Umbilical cord (tissue), 2 donors: ENCODE measurements at places on chromosomes 4 and X. TPM values are rescaled to one million over a fixed set of nuclear protein-coding genes. Genes with fewer than 3 reads are reported as not detected.

Gene GAGE2A
- not detected for total RNA-seq

GRCh38 chrX:3820167-3820566 lies 106.7 kb upstream of the PRKX start:
- peak; percentile 27 for DNase-seq

GRCh38 chr4:170089274-170089667 lies 485 bp downstream of the AADAT start:
- DNase-seq, result peak; percentile 38

DNA sequence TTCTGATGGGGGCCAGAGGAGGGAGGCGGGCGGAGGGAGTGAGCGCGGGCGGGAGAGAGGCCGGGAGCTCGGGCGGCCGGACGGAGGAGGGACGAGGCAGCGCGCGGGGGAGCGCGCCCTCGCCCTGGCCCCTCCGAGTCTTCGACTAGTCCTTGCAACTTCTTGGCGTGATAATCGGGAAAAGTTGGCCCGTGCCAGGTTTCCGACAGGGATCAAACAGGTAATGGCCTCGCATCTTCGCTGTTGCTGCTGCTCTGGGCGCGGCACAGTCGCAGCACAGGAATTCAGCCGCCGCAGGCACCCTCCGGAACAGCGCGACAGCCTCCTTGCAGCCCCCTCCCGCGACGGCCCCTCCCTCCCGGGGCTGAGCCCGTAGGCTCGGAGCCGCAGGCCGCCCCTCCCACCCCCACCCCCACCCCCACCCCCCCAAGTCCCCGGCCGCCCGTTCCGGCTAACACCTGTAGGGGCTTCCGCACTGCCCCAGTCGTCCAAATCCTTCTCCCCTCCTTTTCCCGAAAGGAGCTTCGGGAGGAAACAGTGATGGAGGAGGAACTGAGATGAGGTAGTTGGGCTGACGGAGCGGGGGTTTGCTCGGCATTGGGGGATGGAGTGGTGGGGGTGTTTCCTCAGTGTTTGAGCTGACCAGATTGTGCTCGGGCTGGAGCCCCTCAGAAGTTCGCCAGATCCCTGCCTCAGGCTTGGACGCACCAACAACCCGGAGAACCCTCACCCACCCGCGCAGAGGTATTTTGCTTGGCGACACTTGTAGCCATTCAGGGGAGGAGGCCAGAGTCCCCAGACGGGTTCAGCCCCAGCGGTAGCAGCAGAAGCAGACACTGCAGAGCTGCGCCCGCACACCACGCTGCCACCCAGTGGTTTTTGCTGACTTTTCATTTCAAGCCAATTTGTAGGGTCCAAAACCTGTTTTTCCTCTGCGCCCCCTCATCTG lies at the start of gene FGF13:
Gene FGF13, minus strand, starts transcription at position 319 of the 949 bp plus-strand sequence. CDS start 714 bp downstream, outside the sequence.
- DNase-seq, result peak; percentile 57

GRCh38 chr4:145567516-145567915 lies 51.7 kb upstream of the MMAA start:
- no peak for DNase-seq
